Activated gamma-delta T cell treated with Interleukin-2 at 50 U/mL for 16 hours (primary cell): ENCODE measurements at places on chromosomes 12 and 14.

DNA sequence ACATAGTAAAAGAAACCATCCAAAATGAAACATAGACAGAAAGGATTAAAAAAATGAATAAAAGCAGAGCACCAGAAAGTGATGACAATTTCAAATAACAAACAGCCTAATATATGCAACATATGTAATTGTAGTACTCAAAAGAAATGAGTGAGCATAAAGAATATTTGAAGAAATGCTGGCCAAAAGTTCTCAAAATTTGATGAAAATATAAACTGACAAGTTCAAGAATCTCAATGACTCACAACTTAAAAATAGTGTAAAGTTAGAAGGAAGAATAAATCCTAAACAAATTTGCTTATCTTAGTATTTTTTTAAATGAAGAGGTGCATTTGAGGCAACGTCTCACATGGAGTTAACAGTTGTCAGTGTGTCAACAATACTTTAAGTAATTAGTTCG lies 498.9 kb downstream of the SLC6A15 start:
- DNase-seq: no peak

DNA sequence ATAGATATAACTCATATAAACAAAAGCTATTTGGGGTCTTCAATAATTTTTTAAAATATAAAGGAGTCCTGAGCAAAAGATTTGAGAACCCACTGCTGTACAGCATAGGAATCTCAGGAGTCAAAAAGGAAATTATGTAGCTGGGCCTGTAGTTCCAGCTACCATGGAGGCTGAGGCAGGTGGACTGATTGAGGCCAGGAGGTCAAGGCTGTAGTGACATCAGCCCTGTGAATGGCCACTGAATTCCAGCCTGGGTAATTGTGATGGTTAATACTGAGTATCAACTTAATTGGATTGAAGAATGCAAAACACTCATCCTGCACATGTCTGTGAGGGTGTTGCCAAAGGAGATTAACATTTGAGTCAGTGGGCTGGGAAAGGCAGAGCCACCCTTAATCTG lies 10.5 kb downstream of the CERS5 start:
- no peak for DNase-seq

DNA sequence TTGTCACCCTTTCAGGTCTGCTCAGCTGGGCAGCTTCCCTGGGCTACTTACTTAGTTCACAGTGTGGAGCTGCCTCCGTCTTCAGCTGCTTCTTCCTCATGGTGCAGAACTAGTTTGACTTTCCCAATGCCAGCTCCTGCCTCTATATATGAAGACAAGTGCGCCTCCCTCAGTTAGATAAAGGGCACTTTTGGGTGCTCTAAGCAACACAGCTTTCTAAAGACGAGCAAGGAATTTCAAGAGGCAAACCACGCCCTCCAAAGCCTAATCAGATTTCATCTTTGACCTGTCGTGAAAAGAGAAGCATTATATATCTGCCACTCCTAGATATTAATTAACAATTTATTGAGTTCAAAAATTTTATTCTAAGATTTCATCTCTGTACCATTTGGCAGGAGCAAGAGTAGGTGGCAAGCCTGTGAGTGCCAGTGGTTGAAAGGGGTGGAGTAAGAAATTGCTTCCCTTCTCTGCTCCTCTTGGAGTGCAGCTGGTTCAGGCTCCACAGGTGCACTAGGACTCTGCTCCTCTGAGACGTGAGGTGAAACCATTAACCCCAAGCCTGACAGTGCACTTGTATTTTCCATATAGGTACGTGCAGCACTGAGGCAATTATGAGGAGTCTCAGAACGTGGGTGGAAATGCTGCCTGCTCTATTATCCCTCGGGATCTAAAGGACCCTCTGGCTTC lies 2.1 kb upstream of the SLC11A2 start:
- no peak for DNase-seq

DNA sequence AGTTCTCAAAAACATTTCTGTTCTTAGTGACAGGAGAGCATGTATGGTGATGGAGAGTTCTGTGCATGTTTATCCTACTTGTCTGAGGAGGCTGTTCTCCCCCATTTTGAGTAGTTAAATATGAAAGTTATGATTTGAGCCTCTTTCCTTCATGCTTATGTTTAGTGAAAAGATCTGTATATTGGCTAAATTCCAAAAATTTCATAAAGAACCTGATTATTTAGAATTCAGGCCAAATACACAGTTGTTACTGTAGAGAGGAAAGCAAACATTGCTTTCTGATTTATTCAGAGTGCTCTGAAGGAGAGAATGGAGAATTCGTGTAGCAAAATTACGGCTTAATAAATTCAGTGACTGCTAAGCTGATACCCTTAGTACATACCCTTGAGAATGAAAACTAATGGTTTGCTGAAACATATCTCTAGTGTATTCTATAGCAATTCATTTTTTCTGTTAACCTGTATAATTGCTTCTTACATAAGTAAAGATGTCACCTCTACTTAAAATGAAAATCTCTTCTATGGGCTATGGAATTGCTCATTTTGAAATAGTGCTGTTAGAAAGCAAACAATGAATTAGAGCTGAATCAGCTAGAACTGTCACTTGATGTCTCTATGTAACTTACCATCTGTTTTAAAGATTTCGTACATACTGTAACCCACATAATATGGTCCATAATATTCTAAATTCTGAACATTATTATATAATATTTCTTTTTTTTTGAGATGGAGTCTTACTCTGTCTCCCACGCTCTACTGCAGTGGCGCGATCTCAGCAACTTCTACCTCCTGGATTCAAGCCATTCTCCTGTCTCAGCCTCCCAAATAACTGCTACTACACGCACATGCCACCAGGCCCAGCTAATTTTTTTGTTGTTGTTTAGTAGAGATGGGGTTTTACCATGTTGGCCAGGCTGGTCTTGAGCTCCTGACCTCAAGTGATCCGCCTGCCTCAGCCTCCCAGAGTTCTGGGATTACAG lies 417.0 kb upstream of the RGS6 start:
- no peak for DNase-seq

- no peak for DNase-seq
Measured at GRCh38 chr12:116155383-116155782, 122.1 kb downstream of the MED13L start.

- DNase-seq: no peak
Measured at GRCh38 chr14:103108749-103109207, 14.3 kb downstream of the EXOC3L4 start.

DNA sequence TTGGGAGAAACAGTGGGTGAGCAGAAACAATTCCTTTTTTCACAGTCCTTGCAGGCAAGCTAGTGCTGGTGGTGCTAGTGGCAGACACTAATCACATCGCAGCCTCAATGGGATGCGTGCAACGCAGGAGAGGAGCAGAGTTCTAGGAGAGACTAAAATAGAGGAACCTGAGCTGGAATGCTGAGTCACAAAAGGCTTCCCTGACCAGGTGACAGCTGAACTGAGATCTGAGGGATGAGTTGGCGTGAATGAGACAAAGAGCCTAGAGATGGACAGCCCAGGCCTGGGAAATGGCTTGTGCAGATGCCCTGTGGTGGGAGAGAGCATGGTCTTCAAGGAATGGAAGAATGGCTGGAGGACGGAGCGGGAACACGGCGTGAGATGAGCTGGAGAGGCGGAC lies 25.8 kb downstream of the ACADS start:
- no peak for DNase-seq

- no peak for DNase-seq
Measured at GRCh38 chr12:121783766-121784165, 9.7 kb downstream of the RHOF start.

- DNase-seq: no peak
Measured at GRCh38 chr12:81859521-81859920, 100.4 kb upstream of the PPFIA2 start.

DNA sequence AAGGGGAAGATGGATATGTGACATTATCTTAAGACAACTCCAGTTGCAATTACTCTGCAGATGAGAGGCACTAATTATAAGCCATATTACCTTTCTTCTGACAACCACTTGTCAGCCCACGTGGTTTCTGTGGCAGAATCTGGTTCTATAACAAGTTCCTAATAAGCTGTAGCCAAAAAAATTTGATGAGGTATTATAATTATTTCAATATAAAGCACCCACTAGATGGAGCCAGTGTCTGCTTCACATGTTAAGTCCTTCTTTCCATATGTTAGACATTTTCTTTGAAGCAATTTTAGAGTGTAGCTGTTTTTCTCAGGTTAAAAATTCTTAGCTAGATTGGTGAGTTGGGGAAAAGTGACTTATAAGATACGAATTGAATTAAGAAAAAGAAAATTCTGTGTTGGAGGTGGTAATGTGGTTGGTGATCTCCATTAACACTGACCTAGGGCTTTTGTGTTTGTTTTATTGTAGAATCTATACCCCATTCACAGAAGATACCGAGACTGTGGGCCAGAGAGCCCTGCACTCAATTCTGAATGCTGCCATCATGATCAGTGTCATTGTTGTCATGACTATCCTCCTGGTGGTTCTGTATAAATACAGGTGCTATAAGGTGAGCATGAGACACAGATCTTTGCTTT lies 36.9 kb downstream of the PSEN1 start:
- DNase-seq: no peak

GRCh38 chr14:103539056-103539825 lies 10.2 kb downstream of the TRMT61A start:
- DNase-seq: no peak

DNA sequence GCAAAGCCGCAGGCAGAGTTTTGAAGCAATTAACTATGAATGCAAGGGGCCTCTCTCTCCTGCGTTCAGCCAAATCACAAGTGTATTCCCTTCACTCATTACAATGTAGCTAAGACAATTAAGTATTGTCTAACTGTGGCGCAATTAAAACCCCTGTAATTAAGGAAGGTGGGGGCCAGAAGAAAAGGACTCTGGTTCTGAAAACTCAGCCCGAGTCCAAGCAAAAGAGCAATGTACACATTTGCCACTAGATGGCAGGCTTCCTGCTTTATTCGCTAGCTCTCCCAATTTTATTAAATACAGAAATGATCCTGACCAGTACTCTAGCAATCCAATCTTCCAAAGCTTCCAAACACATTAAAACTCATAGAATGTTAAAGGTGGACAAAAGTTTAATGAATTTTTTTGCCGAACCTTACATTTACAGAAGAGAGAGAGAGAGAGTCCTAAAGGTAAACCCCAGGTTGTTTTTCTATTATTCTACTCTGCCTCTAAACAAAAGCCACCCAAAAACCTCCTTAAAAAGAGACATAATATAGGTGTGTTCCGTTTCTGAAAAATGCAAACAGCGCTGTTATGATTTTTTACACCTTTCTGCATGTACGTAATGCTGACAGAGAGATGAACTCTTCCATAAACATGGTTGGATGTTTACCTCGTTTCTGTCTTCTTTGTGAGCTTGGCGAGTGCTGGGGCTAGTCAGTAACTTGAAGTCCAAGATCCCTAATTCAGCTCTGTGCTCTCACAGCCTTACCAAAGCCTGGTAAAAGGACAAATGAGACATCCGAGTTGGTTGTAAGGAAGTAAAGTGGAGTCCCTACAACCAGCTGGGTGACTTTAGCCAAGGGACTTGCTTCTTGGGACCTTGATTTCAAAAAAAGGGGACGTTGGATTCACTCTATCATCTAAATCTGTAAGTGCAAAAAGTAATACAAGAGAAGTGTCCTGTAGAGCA lies 50.9 kb upstream of the VASH1 start:
- DNase-seq: peak; percentile 15

GRCh38 chr14:55052269-55052930 lies 953 bp downstream of the MAPK1IP1L start:
- DNase-seq: no peak

- no peak for DNase-seq
Measured at GRCh38 chr14:55556929-55557623, 22.9 kb upstream of the KTN1 start.

- DNase-seq: no peak
Measured at GRCh38 chr14:105050551-105050897, 14.7 kb downstream of the GPR132 start.

GRCh38 chr12:110874781-110875180 lies 28.0 kb downstream of the CCDC63 start:
- DNase-seq: no peak

DNA sequence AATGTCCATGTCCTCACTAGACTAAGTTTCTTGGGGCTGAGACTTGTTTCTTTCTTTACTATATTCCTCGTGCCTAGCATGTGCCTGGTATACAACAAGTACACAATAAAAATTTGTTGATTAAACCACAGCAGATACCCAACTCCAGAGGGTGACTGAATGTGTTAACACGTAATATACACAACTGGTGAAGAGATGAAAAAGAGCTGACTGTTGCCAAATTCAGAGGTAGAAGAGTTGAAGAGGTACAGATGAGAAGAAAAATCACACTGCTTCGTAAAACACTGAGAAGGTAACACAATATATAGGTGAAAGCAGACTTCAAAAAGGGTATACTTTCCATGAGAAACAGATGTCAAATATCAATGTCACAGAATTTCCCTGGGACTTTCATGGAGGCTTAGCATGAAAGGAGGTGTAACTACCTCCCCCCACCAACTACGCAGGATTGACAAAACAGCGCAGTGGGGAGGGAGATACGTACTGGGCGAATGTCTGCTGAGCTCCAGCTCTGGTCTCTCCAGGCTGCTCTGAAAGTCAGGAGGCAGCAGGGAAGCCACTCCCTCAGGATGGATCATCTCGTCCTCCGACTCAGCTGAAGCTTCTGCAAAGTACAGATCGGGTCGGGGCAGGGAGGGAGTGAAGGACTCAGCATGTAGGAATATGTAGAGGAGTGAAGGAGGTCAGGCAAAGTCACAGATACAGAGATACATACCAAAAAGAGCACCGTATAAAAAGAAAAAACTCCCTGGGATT lies 5.3 kb downstream of the ACIN1 start:
- DNase-seq: no peak

GRCh38 chr12:93860668-93861373 lies 183.6 kb downstream of the CRADD start:
- no peak for DNase-seq

DNA sequence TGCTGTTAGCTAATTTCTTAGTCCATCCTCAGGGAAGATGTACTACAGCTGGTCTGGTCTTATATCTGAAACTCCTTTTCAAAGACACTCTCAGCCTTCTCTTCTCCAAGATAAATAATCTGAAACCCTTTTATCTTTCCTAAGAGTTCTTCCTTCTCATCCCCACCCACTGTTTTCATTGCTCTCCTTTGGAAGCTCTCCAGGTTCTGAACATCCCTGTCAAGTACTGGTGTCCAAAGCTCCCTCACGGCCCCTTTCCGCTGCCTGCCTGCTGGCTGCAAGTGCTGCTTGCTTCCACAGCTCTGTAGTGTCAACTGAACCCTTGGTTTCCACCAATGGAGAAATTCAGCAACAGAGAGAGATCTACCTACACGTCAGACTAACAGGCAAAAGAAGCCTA lies 6.6 kb upstream of the SLC6A13 start:
- no peak for DNase-seq

- no peak for DNase-seq
Measured at GRCh38 chr12:96890331-96890730, 16.7 kb upstream of the NEDD1 start.

DNA sequence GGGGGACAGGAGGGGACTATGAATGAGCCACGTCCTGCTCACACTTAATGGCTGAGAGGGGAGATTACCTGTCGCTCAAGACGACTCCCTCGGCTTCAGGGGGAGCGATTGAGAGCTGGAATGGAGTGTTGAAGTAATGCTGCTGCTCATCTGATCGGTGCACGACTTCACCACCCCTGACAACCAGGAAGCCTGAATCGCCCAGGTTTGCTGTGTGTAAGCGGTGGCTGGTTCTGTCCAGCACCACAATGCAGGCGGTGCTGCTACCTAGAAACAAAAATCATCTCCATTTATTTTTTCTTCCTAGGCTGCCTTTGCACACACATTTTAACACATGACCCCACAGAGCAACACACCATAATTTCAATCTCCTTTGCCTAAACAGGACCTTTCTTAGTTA lies 37.3 kb downstream of the PPTC7 start:
- no peak for DNase-seq
